Stimulated activated CD4-positive, alpha-beta T cell treated with anti-CD3 and anti-CD28 coated beads, TNF-alpha, amount 100 ng/mL, for 1 hour (primary cell): ENCODE measurements at places on chromosomes 12 and 14.

- DNase-seq = no peak
These were observed 192.4 kb downstream of the TSPAN9 start for GRCh38 chr12:3269594-3269993.

DNA sequence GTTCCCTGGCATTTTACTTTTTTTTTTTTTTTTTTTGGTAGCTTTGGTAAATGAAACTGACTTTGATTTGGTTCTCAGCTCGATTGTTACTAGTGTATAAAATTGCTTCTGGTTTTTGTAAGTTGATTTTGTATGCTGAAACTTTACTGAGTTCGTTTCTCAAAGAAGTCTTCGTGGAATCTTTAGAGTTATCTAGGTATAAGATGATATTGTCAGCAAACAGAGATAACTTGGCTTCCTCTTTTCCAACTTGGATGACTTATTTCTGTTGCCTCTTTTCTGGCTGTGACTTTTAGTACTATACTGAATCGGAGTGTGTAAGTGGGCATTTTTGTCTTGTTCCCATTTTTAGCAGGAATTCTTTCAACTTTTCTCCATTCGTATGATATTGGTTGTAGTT, 28.1 kb downstream of the USP15 start:
- no peak for DNase-seq

DNA sequence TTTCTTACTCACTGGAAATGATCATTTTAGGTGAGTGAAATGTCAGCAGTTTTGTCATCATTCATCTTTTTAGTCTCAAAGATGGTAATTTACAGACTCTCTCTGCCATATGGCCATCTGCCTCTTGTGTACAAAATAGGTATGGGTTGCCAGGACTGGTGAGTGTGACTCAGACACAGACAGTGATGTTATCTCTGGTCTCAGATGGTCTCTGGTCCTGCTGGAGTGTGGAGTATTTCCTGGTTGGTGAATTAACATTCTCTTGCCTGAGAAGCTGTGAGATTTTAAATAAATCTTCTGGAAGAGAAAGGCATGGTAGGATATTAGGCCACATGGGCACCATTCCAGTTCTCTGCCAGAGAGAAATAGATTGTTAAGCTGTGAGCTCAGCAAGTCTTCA, 207.0 kb downstream of the ATP23 start:
- DNase-seq = no peak

- no peak for DNase-seq
These were observed 197.2 kb downstream of the CHST11 start for GRCh38 chr12:104653730-104654664.

DNA sequence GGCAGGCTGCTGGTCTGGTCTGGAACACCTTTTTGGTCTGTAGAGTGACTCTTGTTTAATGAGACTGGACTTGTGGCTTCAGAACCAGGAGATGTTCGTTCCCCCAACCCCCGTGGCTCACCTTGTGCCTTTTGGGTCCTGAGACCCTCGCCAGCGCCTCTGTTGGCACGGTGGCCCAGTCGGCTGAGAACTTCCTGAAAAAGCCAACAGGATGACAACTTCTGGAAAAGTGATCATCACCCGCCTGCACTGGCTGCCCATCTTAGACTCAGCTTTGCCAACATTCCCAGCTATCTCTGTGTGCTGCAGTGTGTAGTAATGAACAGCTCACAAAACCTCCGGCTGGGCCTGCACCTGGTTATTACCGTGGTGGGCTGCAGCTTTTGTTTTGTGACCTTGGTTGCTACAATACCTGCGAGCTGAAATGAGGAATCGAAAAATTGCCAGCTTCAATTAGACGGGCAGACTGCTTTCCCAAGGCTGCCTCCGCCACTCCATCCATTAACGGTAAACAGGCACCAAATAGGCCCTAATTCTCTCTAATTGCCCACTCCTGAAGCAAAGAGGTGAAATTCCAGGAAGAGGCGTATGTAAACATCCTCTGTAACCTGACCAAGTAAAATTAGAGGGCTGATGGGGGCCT, 16.0 kb downstream of the MEG3 start:
- no peak for DNase-seq

GRCh38 chr14:61395115-61395725, 73.8 kb downstream of the PRKCH start:
- no peak for DNase-seq

DNA sequence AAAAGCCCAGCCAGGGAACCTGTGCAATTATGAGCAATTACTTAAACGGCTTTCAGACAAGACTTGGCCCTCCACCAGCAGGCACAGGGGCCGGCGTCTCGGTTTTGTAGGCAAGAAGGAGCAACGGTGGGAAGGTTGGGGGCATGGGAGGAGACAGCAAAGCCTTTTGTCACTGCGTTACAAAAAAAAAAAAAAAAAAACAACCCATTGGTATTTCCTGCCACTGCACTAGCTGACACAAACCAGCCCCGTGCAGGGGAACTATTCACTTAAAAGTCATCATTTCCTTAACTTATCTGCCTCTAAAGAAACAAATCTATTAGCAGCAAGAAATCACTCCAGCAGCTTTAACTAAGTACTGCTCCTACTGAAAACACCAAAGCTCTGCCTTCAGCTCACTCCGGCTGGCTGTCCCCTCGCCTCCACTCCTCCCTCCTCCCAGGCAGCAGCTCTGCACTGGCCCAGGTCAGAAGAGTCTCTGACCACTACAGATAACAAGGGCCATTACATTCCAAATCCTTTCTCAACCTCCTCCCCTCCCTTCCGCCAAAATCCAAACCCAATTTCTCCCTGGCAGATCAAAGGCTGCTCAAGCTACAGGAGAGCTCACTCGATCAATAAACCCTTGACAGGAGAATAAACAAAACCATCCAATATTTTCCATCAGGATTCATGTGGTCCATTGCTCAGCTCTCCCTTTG, 105.2 kb upstream of the CDKN3 start:
- DNase-seq = no peak

DNA sequence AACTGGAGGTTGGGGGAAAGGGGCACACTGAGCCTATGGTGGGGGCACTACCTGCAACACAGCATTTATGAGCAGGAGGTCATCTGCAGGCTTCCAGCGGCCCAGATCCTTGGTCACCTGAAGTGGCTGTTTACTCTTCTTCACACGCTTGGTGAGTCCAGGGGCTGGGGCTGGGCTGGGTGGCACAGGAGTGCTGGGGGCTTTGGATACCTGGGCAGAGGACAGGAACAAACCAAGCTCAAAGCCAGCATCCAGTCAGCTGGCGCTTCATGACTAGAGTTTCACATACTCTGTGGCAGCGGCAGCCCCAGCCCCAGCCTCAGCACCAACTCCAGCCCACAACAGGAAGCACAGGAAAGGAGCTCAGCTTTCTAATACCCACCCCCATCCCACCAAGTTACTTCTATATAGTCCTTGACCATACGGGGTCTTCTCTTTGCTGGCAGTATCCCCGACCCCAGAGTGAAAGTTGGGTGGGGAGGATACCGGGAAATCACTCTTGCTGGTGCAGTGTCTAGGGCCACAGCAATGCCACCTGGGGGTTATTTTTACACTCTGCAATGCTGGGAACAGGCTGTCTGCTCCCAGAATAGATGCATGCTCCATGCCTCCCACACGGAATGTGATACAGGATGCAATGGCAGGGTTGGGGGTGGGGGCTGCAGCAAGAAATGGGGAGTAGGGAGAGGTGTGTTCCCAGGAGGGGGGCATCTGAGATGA, 3.1 kb downstream of the MCRS1 start:
- no peak for DNase-seq

GRCh38 chr14:99057576-99058083, 214.4 kb downstream of the BCL11B start:
- no peak for DNase-seq

GRCh38 chr12:86903159-86903558, 647.0 kb upstream of the MGAT4C start:
- DNase-seq = no peak

DNA sequence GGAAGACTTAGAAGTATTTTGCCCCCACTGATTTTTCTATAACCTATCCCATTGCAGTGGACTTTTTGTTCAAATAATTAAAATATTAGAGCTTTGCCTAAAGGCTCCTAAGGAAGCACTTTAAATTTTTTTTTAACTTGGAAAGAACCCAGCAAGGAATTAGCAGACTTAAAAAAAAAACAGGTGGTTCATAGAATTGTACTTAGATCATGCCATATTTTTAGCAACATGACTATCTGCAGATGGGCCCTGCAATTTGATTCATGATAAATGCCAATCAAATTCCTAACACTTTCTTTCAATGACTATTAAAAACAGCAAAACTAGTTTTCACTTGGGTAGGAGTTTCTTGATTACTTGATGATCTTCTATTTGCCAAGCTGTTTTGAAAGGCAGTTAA, 11.5 kb downstream of the ADAMTS20 start:
- DNase-seq = no peak

DNA sequence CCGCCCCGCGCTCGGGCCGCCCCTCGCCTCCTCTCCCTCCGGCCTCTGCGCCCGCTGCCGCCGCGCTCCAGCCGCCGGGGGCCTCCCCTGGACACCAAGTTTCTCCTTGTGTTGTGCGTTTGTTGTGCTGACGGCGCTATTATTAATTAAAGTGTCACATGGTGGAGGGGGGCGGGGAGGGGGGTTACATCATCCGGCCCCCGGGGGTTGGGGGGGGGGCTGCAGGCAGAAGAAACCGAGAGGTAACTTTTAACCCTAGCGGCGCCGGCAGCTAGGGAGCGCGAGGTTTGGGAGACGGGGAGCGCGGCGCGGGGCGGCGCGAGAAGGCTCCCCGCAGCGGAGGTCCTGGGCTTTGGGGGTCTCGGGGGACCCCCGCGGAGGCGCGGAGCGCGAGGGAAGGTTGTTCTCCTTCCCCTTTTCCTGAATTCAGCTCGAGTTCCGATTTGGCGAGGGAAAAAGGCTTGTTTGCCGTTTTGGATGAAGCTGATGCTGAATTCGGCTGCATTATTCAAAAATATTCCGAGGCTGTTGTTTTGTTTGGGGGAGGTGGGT, at the start of gene HRK:
Gene HRK (minus strand): TSS at position 117 of the 552 bp plus-strand sequence. CDS start 134 bp downstream, outside the sequence.
- no peak for DNase-seq

DNA sequence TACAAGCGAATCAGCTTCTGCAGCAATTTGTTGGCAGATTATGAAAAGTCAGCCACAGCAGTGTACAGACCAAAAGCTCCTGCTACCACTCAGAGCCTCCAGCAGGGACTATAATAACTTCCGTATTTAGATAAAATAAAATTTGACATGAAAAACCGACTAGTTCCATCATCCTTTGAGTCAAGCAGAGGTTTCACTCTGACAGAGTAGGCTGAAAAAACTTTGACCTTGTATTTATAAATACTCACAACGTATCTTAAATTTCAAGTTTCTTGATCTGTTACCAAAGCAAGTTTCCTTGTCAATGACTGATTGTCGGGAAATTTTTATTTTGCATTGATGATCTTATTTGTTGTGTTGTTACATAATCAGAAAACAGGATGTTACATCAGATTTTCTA, 283.4 kb downstream of the DAD1 start:
- DNase-seq = no peak

DNA sequence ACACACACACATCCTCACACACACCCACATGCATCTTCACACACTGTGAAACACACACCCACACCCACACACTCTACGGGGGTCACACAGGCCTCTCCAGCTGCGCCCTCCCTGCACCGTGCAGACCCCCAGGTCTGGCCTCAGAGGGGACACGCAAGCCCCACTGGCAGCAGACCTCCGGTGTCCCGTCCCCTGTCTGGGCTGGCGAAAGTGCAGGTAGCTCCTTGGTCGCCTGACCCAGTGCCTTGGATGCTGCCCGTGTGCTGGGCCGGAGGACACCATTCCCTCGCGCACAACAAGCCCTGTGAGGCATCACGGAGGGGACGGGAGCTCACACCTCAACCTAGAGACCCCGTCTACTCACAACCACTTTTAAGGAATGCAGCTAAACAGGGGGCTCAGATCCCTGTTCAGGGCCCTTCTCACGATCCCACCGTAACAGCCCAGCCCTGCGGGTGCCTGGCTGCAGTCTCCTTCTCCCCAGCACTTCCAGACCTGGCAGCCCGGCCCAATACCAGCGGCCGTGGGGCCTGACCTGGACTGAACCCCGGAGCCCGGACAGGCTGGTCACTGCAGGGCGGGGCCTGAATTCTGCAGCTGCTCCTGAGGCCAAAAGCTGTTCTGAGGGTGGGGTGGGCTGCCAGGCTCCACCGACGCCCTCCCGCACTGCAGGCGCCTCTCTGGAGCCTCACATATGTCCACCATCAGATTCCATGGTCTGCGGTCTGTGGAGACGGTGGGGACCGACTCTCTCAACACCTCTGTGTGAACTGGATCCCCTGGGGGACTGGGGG, 42.1 kb upstream of the FZD10 start:
- no peak for DNase-seq

DNA sequence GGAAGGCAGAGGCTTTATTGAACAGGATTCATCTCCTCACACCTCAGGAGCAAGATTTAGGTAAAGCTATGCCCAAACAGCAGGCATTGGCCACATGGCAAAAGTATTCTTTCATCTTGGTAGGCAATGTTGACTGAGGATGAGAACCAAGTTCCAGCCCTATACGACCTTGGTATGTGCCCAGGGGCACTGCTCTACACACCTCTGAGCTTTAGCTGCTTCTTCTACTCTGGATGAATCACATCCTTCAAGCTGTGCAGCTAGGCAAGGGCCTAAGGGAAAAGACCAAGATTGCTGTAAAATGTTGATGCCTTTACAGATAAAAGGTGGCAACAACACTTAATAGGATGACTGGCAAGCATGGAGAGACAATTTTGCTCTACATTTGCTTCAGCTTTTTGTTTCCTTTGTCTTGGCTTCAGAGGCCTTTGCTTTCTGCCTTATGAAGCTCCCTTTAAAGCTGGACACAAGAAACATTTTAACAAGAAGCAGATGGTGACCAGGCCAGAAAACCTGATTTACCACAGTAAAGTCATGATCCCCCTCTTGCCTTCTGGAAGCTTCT, 183.3 kb upstream of the KITLG start:
- DNase-seq = no peak

DNA sequence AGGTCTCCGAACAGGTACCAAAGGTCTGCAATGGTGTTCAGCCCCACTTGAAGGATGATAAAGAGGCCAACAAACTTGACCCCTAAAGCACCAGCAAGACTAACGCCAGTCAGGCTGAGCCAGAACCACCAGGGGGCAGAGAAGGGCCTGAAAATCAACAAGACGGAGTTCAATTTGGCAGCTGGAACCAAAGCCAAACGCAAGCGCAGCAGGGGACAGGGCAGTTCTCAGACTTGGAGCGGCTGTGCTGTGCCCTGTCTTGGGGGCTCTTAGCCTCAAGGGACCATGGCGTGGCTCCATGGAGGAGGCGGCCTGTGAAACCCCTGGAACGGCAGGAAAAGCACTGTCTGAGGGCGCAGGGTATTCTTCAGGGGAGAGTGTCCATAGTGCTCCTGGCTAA, 19.6 kb downstream of the POMT2 start:
- DNase-seq = peak; percentile 10
